ENCODE measurements at places on chromosomes 2 and 18. TPM values are rescaled to one million over a fixed set of nuclear protein-coding genes. Genes with fewer than 3 reads are reported as not detected.

GRCh38 chr18:44325903-44326635 lies 354.6 kb upstream of the SETBP1 start:
- H3K4me1 ChIP-seq: no peaks in the 10 kb centered on the region
- no peak for DNase-seq
- H3K27me3 ChIP-seq: no peaks in the 10 kb centered on the region
- H3K36me3 ChIP-seq: no peaks in the 10 kb centered on the region
- no peak overlapping the region for H3K4me3 ChIP-seq

Gene PRKAG3
- total RNA-seq: not detected

DNA sequence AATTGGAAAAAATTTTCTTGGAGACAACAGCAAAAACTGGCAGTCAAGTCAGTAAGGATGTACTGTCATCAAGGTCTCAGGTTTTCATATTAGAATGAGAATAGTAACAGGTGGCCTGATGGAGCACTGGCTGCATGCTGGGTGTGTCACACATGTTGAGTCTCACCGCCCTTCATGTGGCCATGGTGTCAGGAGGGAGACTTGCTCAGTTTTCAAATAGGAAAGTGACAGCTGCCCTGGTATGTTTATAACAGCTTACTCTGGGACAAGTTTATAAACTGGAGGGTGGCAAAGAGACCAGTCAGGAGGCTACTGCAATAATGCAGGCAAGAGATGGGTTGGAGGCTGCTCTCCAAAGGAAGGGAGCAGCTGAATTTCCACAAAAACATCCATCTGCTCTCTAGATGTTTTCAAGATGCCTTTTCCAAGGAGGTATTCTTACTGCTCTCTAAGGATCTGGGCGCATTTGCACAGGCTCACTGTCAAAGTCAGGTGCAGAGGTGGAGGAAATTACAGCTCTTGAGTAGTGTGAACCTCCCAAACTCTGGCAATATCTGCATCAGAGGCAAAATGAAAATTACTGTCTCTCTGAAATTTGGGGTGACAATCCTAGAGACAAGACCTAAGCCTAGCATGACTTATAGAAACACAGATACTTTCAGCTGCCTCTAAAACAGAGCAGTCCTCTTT lies 321.9 kb upstream of the RAB12 start:
- H3K4me3 ChIP-seq: no peak overlapping the region
- no peaks in the 10 kb centered on the region for H3K27me3 ChIP-seq
- no peak for DNase-seq
- H3K27ac ChIP-seq: no peak overlapping the region
- H3K36me3 ChIP-seq: no peaks in the 10 kb centered on the region

DNA sequence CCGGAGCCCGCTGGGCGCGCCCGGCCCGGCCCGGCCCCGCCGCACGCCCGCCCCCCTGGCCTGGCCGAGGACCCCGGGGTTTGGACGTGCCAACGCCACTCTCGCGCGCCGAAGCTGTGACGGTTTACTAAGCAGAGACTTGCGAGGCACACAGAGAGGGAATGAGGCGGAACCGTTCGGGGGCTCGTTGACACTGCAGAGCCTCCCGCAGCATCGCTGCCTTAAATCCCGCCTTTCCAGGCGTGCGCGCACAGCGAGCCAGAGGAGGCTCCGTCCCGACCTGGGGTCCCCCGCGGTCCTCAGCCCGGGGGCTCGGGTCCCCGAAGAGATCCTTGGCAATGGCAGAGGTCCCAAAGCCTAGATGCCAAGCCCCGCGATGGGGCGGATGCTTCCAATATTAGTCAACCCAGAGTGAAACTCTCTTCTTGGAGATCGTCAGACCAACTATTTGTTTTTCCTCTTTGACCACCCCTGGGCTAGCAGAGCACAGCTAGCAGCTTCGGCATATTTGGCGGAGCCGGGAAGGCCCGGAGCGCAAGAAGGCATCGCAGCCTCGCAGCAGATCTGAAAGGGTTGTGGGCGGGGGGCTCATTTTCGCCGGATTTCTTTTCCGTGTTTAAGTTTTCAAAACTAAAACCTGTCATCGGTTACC lies at the start of gene ZNF385B:
Gene ZNF385B, minus strand, starts transcription at position 197 of the 652 bp plus-strand sequence.
- no peaks in the 10 kb centered on the region for H3K36me3 ChIP-seq
- H3K27me3 ChIP-seq: peaks cover 6% of the 10 kb centered on the region
- no peak for DNase-seq
- no peaks in the 10 kb centered on the region for H3K4me1 ChIP-seq
- H3K4me3 ChIP-seq: no peak within 1 kb of the TSS
- H3K27ac ChIP-seq: no peak within 1 kb of the TSS

DNA sequence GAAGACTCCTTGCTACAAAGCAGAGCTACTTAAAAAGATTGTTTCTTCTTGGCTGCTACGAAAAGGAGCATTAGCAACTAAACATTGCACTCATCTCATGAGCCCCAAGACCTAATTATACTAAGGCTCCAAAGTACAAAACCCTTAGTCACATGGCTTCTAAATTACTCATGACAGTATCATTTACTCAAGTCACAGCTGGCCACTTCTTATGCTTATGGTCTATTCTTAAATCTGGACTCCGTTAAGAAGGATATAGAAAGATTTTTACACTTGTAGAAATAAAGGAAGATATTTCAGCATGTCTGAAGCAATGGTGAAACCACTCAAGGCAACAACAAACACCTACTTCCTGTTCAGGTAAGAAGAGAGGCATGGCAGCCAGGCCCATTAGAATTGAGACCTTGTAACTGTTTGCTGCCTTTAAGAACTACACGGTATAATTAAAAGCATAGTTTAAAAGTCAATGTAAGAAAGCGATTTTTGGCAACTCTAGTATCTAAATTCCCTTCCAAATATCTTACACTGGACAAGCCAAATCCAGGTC lies 12.7 kb downstream of the ANKRD44 start:
- DNase-seq: no peak
- H3K27ac ChIP-seq: no peak overlapping the region
- peaks cover 6% of the 10 kb centered on the region for H3K36me3 ChIP-seq
- peak overlapping the region; percentile 19 for H3K4me3 ChIP-seq

DNA sequence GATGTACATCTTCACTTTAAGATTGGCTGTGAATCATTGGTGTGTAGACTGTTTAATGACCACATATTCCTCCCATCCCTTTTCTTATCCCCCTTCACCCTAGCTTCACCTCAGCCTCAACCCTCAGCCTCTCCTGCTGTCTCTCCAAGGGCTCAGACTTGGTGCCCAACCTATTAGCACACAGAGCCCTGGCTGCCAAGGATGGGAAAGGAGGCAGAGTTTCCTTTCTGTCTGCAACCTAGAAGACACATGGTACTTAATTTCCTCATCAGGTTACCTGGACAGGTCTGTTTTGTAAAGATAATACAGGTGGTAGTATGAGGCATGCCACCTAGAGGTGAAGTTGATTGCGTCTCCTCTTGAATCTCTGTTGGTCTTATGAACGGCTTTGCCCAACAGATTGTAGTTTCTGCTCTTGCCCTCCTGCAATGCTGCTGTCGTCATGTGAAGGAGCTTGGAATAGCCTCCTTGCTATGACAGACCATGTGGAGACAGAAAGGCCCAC lies 44.5 kb upstream of the RMND5A start:
- no peaks in the 10 kb centered on the region for H3K4me1 ChIP-seq
- no peaks in the 10 kb centered on the region for H3K36me3 ChIP-seq

- no peak for DNase-seq
- no peaks in the 10 kb centered on the region for H3K4me1 ChIP-seq
- no peaks in the 10 kb centered on the region for H3K36me3 ChIP-seq
- no peak overlapping the region for H3K27ac ChIP-seq
Observed at GRCh38 chr2:873027-873426, 77.6 kb upstream of the SNTG2 start.

DNA sequence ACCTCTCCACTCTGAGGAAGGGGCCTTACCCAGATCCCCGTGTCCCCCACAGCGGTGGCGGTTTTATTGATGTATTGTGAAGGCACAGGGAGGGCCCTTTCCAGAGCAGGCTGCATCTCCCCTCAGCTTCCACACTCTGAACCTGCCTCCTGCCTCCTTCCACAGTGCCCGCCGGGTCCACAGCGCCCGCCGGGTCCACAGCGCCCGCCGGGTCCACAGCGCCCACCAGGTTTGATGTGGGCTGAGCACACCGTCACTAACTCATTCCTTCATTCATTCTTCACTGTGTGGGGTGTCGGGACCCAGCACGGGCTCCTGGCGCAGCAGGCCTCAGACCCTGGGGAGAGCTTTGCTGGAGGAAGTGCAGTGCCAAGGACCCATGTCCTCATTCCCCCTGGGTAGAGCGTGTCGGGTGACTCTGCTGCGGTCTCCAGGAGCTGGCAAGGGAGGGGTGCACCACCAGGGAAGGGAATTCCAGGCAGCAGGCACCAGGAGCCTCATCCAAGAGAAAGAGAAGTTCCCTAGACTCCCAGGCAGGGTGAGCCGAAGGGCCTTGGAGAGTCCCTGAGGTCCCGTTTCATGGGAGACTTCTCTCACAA lies 57.1 kb downstream of the HPCAL1 start:
- DNase-seq: no peak
- no peak overlapping the region for H3K4me3 ChIP-seq
- H3K27me3 ChIP-seq: no peaks in the 10 kb centered on the region

Gene HADHB
- 80.2 TPM for total RNA-seq

Gene DYNAP
- total RNA-seq: not detected

- no peak for DNase-seq
- H3K27me3 ChIP-seq: peaks cover 12% of the 10 kb centered on the region
- H3K27ac ChIP-seq: no peak overlapping the region
Observed at GRCh38 chr2:9210030-9210429, 3.4 kb downstream of the ASAP2 start.

GRCh38 chr2:49236316-49236715 lies 82.0 kb upstream of the FSHR start:
- no peak overlapping the region for H3K27ac ChIP-seq
- no peaks in the 10 kb centered on the region for H3K4me1 ChIP-seq
- H3K4me3 ChIP-seq: no peak overlapping the region
- DNase-seq: no peak
- H3K27me3 ChIP-seq: no peaks in the 10 kb centered on the region

GRCh38 chr2:241603686-241604085 lies 33.3 kb downstream of the THAP4 start:
- no peaks in the 10 kb centered on the region for H3K27me3 ChIP-seq
- H3K27ac ChIP-seq: no peak overlapping the region
- H3K36me3 ChIP-seq: peaks cover 14% of the 10 kb centered on the region
- no peak for DNase-seq
- peaks cover 1% of the 10 kb centered on the region for H3K4me1 ChIP-seq

DNA sequence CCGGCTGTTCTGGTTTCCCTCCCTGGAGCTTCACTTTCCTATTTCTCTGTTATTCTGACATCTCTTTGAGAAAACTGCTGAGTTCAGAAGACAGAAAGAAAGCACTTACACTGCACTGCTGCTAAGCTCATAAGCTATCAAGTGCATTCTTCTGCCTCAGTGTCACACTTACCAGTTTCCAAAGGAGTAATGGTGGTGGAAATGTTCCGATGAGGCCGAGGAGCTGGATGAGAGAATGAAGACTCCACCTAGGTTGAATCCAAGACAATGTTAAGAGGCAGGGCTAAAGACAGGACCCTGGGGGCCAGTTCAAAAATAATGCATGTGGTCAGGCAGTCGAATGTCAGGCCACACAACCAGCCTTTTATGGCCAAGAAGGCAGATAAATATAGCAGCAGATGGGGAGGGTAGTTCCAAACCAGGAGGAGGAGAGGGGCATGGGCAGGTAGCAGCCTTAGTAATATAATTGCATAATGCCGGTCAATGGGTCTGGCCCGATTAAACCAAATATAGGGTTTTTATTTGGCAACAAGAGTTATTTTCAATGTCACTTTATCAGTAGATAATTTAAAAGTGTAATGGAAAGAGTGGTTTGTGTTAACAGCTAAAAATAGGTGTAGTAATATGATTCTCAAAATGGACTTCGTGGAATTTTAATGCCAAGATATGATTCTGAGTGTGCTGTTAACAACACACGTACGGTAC lies at the start of gene MYOM1:
Gene MYOM1, minus strand, starts transcription at position 338 of the 705 bp plus-strand sequence. CDS start 4,745 bp downstream, outside the sequence.
- H3K4me3 ChIP-seq: no peak within 1 kb of the TSS
- no peaks in the 10 kb centered on the region for H3K4me1 ChIP-seq
- H3K36me3 ChIP-seq: no peaks in the 10 kb centered on the region

Gene CRYBA2
- not detected for total RNA-seq

GRCh38 chr2:196640031-196640548 lies 575 bp downstream of the CCDC150 start:
- peaks cover 11% of the 10 kb centered on the region for H3K4me1 ChIP-seq
- H3K27ac ChIP-seq: peak overlapping the region; percentile 21
- H3K4me3 ChIP-seq: peak overlapping the region; percentile 71
- DNase-seq: no peak
- H3K36me3 ChIP-seq: no peaks in the 10 kb centered on the region
- no peaks in the 10 kb centered on the region for H3K27me3 ChIP-seq

GRCh38 chr2:190197143-190197720 lies 122.4 kb downstream of the HIBCH start:
- H3K36me3 ChIP-seq: peaks cover 4% of the 10 kb centered on the region
- no peaks in the 10 kb centered on the region for H3K27me3 ChIP-seq
- H3K4me3 ChIP-seq: no peak overlapping the region
- no peak for DNase-seq

GRCh38 chr2:3160751-3161330 lies 216.8 kb downstream of the EIPR1 start:
- H3K4me1 ChIP-seq: no peaks in the 10 kb centered on the region
- peaks cover 5% of the 10 kb centered on the region for H3K36me3 ChIP-seq
- DNase-seq: no peak
- no peak overlapping the region for H3K27ac ChIP-seq
- H3K4me3 ChIP-seq: no peak overlapping the region
- H3K27me3 ChIP-seq: no peaks in the 10 kb centered on the region

Data from CD8-positive, alpha-beta memory T cell (primary cell).